ENCODE measurements at places on chromosomes 7 and 10. TPM values are rescaled to one million over a fixed set of nuclear protein-coding genes. Genes with fewer than 3 reads are reported as not detected.

- H3K27me3 ChIP-seq, result no peaks in the 10 kb centered on the region
- H3K27ac ChIP-seq, result no peak overlapping the region
- H3K36me3 ChIP-seq, result peaks cover 6% of the 10 kb centered on the region
- DNase-seq, result no peak
- no peak overlapping the region for H3K4me3 ChIP-seq
Measured at GRCh38 chr7:133980804-133981203, 146.3 kb upstream of the LRGUK start.

- DNase-seq, result no peak
- H3K4me1 ChIP-seq, result peaks cover 3% of the 10 kb centered on the region
- no peaks in the 10 kb centered on the region for H3K36me3 ChIP-seq
- H3K4me3 ChIP-seq, result no peak overlapping the region
- no peaks in the 10 kb centered on the region for H3K27me3 ChIP-seq
Measured at GRCh38 chr10:107442035-107442505, 277.6 kb upstream of the SORCS1 start.

GRCh38 chr7:31883761-31884164, 186.4 kb downstream of the PDE1C start:
- no peaks in the 10 kb centered on the region for H3K4me1 ChIP-seq
- no peak for DNase-seq
- H3K36me3 ChIP-seq, result no peaks in the 10 kb centered on the region
- no peak overlapping the region for H3K4me3 ChIP-seq
- no peaks in the 10 kb centered on the region for H3K27me3 ChIP-seq
- H3K27ac ChIP-seq, result no peak overlapping the region

- no peak for DNase-seq
- no peak overlapping the region for H3K27ac ChIP-seq
- H3K36me3 ChIP-seq, result no peaks in the 10 kb centered on the region
Measured at GRCh38 chr10:336247-336646, 201.0 kb downstream of the ZMYND11 start.

- H3K4me3 ChIP-seq, result no peak overlapping the region
- H3K27me3 ChIP-seq, result peaks cover 14% of the 10 kb centered on the region
- no peaks in the 10 kb centered on the region for H3K36me3 ChIP-seq
- peaks cover 26% of the 10 kb centered on the region for H3K4me1 ChIP-seq
- no peak for DNase-seq
Measured at GRCh38 chr10:103544657-103545310, 51.3 kb downstream of the NEURL1 start.

CCL24 gene
- 1.2 TPM for total RNA-seq

All from activated B cell treated with CpG ODN at 0.5 μM for 24 hours (primary cell).